ENCODE measurements at places on chromosomes 3 and 15.

DNA sequence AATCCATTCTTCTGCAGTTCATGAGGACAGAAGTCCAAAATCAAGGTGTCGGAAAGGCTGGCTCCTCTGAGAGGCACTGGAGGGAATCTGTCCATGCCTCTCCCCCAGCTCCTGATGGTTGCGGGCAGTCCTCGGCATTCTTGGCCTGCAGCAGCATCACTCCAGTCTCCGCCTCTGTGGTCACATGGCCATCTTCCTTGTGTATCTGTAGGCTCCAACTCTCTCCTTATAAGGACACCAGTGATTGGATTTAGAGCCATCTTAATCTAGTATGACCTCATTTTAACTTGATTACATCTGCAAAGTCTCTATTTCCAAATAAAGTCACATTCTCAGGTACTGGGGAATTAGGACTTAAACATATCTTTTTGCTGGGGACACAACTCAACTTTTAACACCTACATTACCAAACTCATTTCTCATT, 56.0 kb upstream of the FLNB start:
- DNase-seq: peak; percentile 95

DNA sequence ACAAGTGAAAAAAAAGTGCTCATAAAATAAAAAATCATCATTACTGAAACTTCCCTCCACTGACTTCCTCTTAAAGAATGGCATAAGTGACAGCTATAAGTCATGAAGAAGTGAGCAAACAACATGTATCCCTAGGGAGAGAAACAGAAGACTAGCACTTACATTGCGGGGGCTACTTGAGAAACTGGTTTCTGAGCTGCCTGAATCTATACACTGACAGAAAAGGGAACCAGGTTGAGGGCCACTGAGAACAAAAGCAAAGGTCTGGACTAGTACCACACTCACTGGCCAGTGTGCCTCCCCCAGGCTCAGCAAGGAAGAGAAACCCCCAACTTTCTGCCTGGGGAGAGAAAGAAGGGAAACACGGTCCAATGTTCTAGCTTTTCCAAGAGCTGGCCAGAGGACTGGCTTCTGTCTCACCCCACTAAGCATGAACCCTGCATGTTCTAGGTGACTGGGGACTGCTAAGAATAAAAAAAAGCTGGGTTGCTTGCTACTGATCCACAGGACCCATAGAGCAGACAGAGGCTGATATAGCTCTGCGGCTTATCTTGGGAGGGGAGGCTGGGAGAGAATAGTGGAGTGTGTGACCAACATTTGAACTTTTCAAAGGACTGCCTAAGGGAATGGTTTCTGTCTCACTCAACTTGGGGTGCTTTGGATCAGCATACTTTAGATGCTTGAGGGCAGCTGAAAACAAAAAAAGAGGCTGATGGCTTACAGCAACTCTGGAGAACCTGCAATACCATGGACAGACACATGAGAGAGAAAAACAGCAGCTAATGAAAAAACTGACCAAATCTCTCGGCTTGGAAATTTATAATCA, 8.1 kb downstream of the RAD18 start:
- DNase-seq: peak; percentile 82

GRCh38 chr3:147620906-147621305, 211.7 kb downstream of the ZIC1 start:
- DNase-seq: peak; percentile 66

- DNase-seq: peak; percentile 22
Measured at GRCh38 chr3:184022323-184022722, 4.6 kb upstream of the ABCC5 start.

GRCh38 chr3:118833075-118833474, 201.6 kb downstream of the IGSF11 start:
- no peak for DNase-seq

DNA sequence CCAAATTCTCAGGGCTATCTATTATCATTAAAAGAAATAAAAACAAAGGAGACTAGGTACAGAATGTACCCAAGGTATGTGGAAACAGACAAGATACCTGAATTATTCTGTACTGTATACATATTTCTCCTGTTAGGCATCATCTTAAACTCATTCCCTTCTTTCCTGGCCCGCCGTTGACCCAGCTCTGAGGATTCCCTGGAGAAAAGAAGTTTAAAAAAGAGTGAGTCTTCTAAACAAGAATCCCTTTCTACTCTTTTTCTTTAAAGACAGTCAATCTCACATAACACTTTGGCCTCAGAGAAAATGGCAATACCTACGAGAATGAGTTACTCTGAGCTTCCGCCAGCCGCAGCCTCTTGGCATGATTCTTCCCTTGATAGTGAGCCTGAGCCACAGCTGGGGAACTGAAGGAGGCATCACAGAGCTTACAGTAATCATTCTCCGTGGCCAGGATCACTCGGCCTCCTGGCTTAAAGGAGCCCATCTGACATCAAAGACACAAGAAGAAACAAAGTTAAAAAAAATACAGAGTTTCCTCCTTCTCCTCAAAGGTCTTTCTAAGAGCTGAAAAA, 44.2 kb downstream of the ZMAT3 start:
- peak; percentile 51 for DNase-seq

- DNase-seq: peak; percentile 17
Measured at GRCh38 chr3:57556459-57557084, 498 bp downstream of the PDE12 start.

- DNase-seq: no peak
Measured at GRCh38 chr3:57393977-57394376, 101.5 kb upstream of the ASB14 start.

- peak; percentile 69 for DNase-seq
Measured at GRCh38 chr15:75884041-75884440, 19.6 kb upstream of the FBXO22 start.

GRCh38 chr3:14853271-14853951, 34.6 kb downstream of the FGD5 start:
- DNase-seq: no peak

DNA sequence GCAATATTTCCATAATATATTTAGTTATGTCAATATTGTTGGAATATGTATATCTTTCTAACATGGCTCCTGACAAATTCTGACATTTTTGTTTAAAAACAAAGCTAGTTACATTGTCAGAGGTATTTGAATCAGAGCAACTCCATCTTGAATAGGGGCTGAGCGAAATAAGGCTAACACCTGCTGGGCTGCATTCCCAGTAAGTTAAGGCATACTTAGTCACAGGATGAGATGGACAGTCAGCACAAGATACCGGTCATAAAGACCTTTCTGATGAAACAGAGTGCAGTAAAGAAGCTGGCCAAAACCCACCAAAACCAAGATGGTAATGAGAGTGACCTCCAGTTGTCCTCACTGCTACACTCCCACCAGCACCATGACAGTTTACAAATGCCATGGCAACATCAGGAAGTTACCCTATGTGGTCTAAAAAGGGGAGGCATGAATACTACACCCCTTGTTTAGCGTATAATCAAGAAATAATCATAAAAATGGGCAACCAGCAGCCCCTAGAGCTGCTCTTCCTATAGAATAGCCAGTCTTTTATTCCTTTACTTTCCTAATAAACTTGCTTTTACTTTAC, 30.4 kb downstream of the RPL22L1 start:
- DNase-seq: no peak

GRCh38 chr3:81864272-81864671, 102.8 kb upstream of the GBE1 start:
- no peak for DNase-seq

- peak; percentile 65 for DNase-seq
Measured at GRCh38 chr15:29774900-29775299, 47.4 kb downstream of the TJP1 start.

GRCh38 chr3:152260026-152260425, 8.7 kb upstream of the MBNL1 start:
- DNase-seq: no peak

DNA sequence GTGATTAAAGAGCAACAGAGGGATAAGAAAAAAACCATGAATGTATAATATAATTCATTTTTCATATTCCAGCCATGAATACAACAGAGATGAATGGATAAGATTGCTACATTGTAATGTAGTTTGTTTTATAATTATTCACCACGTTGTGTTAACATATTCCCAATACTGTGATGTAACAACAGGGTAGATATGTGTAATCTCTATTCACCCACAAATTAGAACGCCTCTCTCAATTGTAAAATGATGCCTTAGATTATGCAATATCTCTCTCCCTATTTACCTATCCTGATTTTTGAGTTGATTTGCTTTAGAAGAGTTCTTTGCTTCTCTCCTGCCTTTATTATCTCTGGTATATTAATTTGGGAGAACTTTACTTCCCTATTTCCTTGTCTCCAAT, 193.6 kb downstream of the AGBL1 start:
- DNase-seq: no peak

DNA sequence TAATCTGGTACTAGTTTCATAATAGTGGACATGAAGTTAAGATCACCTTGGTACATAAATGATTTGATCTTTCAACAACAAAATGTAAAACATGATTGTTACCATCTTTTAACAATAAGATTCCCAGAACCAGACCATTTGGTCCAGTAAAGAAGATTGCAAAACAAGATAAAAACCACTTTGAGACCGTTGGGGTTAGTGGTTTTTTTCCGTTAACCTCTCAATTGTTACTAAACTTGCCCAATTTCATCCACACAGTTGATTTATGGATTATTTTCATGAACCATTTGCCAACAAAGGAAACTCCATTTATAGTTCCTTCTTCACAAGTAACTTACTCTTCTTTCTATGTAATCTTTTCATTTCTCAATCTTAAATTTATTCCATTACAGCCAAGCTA, 53.8 kb downstream of the ATP8B4 start:
- no peak for DNase-seq

- no peak for DNase-seq
Measured at GRCh38 chr3:11373235-11373634, 101.0 kb downstream of the ATG7 start.

DNA sequence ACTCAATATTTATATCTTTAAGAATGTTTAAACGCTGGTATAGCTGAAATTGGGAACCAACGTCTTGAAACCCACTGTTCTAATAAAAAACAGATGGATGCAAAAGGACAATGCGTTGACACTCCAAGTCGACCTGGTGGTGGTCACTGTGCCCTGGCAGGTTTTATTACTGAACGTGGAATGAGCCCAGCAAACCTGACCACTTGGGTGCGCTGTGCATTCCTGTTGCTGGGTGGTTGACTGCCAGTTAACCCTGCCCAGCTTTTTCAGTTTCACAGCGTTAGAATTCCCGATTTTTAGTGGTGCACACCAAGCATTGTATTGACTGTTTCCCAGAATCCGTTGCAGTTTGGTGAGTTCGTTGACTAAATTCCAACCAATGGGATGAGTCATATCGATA, 384.4 kb downstream of the OCA2 start:
- no peak for DNase-seq

DNA sequence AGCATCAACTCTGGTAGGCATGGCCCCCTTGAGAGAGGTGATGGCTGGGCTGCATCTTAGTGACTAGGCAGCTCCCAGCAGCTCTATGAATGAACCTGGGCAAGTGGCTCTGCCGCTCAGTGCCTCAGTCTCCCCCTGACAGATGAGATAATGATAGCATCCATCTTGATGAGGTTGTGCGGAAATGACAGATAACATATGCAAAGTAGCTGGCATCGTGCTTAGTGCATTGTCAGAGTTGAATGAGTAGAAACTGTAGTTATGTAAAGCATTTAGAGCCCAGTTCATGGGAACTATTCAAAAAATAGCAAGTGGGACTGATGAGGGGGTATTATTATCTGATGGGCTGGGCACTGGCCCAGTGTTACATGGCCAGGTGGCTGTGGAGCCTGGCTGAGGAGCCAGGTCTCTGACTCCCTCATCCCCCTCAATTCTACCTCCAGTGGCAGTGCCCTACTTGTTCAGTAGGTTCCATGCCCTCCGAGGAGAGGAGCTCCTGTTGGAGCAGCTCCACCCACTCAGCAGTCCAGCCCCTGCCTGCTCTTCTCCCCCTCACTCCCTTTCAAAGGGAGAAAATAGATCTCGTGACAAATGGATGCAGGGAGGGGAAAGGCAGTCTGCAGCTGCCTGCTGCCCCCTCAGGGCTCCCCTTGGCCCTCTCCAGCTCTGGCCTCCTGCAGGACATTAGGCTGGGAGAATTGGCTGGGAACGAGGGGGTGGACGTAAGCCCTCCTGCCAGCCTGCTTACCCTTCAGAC, 6.6 kb downstream of the PRKCD start:
- DNase-seq: no peak

DNA sequence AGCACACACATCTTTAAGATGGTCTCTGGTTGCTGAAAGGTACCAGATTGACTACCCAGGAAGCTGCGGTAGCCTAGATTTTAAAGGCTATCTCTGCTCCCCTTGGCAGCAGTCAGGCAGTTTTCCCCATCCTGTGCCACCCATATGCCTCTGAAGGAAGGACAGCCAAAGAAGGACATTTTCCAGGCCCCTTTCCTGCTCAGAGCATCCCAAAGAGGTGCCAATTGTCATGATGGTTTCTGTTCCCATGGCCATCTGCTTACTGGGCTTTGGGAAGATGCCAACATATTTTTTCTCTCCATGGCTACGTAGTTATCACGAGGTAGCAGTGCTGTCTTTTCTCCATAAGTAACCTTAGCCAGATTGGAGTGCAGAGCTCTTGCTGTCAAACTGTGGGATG, 39.7 kb downstream of the UNC13C start:
- DNase-seq: no peak

GRCh38 chr15:63509056-63509954, 4.9 kb downstream of the USP3 start:
- no peak for DNase-seq

GRCh38 chr15:93139436-93139835, 50.4 kb upstream of the RGMA start:
- DNase-seq: no peak

- DNase-seq: no peak
Measured at GRCh38 chr3:141337523-141337854, 30.8 kb upstream of the ZBTB38 start.

DNA sequence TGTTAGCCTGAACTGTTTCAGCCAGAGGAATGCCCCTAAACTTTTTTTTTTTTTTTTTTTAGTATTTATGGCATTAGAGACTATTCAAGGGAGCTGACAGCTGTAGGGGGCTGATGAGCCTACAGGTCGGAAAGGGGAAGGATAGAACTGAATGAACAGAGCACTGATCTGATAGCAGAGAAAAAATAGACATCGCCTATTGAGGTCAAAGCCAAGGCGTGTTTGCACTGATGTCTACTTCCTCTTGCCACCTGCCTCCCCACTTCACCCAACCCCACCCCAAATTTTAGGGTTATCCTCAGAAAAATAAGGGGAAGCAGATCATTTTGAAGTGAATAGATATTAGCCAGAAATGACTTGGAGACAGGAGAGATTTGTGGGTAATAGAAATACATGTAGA, 3.0 kb upstream of the ZMAT3 start:
- no peak for DNase-seq

DNA sequence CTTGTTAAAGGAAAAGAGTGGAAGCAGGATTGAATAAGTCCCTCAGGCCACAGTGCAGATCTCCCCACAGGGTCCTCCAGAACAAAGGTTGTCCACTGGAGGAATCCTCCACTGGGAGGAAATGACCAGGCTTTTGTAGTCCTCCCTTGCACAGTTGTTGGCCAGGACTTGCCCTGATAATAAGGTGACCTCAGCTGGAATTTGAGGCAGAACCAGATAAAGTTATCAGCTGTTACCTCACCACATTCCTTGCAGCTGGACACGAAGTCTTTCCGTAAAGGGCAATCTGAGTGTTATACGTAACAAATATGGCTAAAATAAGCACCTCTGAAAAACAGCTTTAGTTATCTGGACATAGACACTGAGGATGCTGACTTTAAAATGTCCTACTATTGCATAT, 83.5 kb upstream of the NAALADL2 start:
- DNase-seq: no peak

- no peak for DNase-seq
Measured at GRCh38 chr3:69776289-69776688, 37.0 kb downstream of the MITF start.

GRCh38 chr3:73523661-73524060, 101.1 kb downstream of the PDZRN3 start:
- DNase-seq: no peak

Measured in fibroblast of skin of right biceps (primary cell).